ENCODE measurements at places on chromosomes 13 and 19.

DNA sequence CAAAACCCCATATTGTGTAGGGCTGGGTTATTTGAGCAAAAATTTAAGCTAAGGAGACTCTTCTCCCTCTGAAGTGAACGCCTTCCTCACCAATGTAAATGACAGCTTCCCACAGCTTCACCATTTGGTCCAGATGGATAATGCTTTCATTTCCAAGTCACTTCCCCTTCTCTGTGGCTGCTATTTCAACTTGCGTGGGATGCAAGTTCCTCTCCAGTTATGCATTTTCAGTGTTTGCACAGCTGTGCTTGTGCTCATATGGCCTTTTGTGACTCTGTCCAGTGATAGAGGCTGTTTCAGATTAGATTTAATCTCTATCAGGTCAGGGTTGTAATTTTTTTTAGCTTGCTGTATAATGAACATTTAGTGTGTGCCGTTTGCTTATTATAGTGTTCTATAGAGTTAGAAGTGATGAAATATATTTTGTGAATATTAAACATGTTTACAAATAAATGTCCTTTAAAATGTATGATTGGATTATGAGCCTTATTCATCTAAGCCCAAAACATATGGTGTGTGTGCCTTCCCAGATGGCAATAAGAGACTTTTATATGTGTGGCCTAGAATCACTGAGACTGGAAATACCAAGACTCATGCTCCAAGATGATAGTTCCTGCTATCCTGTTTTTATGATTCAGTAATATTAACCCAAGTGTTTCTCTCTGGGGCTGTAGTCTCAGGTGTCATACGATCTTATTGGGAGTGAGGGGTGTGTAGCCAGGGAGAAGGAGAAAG is 86.6 kb downstream of the TNFRSF19 start:
- no peak for DNase-seq

DNA sequence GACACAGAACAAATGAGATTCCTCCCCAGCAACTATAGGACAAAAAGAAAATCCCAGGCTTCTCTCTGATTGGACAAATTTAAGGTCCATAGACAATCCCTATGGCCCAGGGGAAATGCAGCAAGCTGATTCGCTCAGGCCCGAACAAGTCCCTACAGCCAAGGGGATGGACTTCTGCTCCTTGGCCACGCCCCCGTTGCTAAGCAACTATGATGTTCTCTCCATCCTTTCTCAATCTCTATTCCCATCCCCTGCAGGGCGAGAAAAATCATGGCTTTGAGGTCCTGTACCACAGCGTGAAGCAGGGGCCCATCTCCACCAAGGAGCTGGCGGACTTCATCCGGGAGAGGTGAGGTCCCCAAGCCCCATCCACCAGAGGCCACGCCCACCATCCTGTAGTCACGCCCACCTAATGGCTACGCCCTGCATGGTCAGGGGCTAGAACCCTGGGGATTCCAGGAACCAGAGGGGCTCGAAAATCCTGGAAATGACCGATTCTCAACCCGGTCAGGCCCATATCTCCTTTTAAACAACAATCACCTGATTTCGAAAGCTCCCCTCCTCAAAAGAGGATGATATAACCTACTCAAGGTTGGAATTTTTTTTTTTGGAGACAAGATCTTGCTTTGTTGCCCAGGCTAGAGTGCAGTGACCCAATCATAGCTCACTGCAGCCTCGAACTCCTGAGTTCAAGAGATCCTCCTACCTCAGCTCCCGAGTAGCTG is 11.4 kb downstream of the FCHO1 start:
- DNase-seq = no peak

- DNase-seq = peak; percentile 51
Observed at GRCh38 chr19:11377237-11377636, 2.8 kb downstream of the SWSAP1 start.

GRCh38 chr19:5935473-5936291 is 21.6 kb downstream of the CAPS start:
- no peak for DNase-seq

Data from activated CD4-positive, alpha-beta memory T cell treated with anti-CD3 and anti-CD28 coated beads, Interleukin-2, amount 10 ng/mL, durations not matched to agents 7 days and 5 days (primary cell).